ENCODE measurements at places on chromosomes 2 and 18.

- DNase-seq = no peak
Observed at GRCh38 chr2:140918426-140918825, 1212.4 kb downstream of the LRP1B start.

- no peak for DNase-seq
Observed at GRCh38 chr2:213722565-213722964, 438.3 kb downstream of the SPAG16 start.

GRCh38 chr2:223619486-223620129, 17.4 kb upstream of the SCG2 start:
- no peak for DNase-seq

DNA sequence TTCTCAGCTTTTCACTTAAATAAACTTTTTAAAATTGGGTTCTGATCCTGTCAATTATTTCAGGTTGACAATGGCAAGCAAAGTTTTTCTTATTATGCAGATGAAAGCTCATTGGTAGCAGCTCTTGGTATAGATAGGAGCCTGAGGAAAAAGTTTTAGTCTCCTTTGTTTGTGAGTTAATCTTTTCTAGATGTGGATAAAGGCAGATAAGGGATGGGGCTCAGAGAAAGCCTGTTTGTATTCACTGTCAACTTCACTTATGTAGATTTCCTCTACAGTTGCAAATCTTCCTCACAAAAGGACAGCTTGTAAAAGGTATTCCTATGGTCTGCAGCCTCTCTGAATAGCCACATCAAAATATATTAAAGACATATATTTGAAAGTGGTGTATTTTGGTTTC, 224.5 kb upstream of the SPOPL start:
- no peak for DNase-seq

DNA sequence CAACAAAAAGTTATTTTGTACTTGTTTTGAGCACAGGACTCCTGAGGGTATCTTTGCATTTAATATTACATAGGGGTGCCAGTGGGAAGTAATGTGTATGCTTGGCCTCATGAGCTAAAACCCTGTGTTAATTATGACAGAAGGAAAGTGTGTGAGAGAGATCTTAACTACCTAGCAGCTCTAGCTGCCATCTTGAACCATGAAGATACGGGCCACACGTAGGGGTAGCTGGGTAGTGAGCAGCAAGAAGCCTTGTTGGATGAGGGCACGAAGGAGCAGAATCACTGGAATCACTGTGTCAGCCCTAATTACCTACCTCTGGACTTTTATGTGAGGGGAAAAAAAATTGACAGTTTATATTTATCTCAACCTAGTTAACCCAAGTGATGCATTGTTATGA, 15.4 kb upstream of the CASP10 start:
- DNase-seq = no peak

- DNase-seq = no peak
Observed at GRCh38 chr2:158477202-158477601, 20.4 kb downstream of the PKP4 start.

Measured in bone marrow (tissue), 2 donors.